ENCODE measurements at places on chromosomes 13 and 19. TPM values are rescaled to one million over a fixed set of nuclear protein-coding genes. Genes with fewer than 3 reads are reported as not detected.

DNA sequence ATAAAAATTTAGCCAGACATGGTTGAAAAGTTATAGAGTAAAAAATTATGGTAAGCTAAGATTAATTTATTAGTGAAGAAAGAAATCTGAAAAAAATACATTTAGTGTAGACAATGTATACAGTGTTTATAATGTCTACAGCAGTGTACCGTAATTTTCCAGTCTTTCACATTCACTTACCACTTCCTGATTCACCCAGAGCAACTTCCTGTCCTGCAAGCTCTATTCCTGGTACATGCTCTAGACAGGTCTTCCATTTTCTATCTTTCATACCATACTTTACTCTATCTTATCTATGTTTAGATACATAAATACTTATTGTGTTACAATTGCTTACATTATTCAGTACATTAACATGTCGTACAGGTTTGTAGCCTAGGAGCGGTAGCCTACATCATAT, 1387.8 kb upstream of the ATXN8OS start:
- no peak for DNase-seq

- DNase-seq, result no peak
Measured at GRCh38 chr19:32924200-32924599, 47.6 kb downstream of the CEP89 start.

DNA sequence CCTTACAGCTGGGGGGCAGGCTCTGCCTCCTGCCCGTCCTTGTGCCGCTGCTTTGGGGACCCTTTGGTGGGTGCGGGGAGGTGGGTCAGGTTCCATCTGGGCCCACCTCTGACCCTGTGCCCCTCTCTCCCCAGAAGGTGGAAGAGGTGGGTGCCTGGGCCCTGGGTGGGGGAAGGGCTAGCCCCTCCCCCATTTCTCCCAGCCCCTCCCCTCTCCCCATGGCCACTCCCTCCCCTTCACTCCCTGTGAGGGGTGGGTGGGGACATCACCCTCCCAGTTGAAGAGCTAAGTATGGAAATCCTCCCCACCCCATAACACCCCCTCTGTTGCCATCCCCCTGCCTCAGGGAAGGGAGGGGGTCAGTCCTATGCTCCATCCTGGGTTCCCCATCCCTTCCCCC, 14.2 kb downstream of the ARHGEF1 start:
- DNase-seq, result no peak

Gene S1PR2
- total RNA-seq, result 65.1 TPM

- DNase-seq, result peak; percentile 71
Measured at GRCh38 chr13:29594303-29594709, 1.2 kb downstream of the SLC7A1 start.

DNA sequence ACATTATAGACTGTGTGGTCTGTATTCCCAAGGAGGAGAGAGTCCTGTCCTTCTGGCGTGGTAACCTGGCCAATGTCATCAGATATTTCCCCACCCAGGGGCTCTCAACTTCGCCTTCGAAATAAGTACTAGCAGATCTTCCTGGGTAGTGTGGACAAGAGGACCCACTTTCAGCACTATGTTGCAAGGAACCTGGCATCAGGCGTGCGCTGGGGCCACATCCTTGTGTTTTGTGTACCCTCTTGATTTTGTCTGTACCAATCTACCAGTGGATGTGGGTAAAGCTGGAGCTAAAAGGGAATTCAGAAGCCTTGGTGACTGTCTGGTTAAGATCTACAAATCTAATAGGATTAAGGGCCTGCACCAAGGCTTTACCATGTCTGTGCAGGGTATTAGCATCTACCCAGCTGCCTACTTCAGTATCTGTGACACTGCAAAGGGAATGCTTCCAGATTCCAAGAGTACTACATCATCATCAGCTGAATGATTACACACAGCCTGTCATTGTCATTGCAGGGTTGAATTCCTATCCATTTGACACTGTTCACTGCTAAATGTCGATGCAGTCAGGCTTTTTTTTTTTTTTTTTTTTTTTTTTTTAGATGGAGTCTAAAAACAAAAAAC, 148.0 kb downstream of the PRR20E start:
- no peak for DNase-seq

GRCh38 chr13:111411151-111411858, 90.9 kb downstream of the TEX29 start:
- DNase-seq, result no peak

- no peak for DNase-seq
Measured at GRCh38 chr13:41639237-41639904, 182.0 kb downstream of the RGCC start.

DNA sequence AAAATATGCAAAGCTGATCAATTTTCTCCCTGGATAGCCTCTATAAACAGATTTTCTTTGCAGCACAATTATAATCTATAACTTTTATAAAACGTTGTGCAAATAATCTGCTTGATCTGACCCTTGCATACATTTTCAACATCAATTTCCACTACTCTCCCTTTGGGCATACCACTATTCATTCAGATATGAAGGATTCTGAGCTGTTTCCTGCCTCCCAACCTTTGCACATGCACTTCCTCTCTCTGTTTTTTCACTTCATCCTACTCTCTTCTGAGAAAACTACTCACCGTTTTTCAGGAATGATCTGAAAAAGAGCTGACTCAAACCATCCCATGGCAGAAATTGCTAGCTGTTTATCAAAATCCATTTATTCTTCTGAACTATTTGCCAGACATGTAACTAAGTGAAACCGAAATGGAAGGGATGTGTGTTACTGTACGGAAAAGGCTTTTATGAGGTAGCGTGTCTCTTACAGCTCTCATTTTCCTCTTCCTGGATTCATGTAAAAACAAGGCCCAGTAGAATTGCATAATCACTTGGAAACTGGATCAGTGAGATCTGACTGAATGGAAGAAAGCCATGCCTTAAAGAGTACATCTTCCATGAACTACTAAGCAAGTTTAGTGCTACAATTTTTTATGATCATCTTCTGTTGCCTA, 1447.3 kb upstream of the MIR17HG start:
- DNase-seq, result no peak

GRCh38 chr19:49119411-49120324, at the start of gene PPFIA3:
Gene PPFIA3 (plus strand): TSS chr19:49119544. CDS start chr19:49127874, 8,330 bp downstream.
- DNase-seq, result no peak

DNA sequence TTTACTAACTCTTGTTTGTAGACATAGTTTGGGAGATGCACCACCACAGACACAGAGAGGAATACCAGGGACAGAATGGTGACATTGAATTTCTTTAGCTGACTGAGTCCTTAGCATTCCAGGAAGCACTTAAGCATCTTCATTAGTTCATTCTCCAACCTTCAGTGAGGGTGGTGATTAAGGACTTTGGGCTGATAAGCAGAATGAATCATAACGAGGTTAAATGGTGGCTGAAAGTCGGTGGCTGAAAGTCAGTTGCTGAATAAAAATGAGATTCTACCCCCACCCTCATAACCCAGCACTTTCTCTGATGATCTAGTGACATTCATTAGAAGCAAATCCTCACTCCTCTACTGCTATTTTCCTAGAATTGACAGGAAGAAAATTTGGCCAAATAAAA, 10.6 kb downstream of the PCDH8 start:
- peak; percentile 12 for DNase-seq

DNA sequence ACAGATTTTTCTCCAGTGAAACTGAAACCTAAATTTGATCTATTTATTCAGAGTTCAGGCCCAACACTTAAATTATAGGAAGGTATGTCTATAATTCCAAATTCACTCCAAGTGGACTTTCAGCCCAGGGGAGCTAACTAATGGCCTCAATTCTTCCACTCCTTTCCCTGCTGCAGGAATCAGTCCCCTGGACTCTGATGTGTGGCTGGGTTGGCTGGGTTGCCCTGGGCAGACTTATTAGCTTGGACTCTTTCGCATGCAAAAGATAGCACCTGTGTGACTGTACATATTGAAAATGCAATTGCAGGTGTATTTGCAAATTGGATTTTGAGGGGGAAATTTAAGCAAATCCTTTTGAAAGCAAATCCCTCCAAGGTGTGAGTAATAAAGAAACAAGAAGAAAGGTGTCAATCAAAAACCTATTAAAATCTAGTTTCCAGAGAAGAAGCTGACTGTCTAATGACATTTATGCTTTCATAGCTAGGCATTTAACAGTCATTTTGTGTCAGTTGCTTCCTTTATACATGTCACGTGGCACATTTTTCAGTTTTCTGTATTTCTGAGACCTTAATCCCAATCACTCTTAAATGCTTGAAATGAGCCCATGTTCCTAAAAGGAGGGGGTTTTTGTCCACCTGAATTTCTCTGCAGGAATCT, 42.7 kb downstream of the KLF5 start:
- DNase-seq, result no peak

Gene NFIX
- 0.18 TPM for total RNA-seq

DNA sequence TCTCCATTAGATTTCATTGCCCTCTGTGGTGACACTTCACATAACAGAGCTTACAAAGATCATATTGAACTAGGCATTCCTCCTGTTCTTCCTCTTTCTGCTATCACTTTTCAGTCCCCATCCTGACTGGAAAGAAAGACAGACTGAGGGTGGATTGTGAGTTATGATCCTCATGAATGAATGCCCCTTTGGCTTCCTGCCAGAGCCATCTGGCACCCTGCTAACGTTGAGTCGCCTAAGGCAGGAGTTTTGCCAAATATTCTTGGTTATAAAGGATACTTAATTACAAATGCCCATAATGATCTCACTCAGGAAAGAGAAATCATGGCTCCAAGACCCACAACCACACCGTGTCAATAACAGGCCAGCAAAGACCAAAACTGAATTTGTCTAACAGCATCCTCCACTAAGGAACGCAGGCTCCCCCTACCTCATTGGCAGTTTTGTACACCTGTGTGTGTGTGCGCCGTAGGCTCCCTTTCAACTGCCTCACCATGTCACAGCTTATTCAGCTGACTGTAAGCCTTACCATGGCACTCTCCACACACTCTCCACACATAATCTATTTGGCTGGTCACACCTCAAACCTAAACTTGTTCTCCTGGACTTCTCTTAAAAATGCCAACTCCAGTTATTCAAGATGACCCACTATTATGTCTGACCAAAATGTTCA, 15.5 kb downstream of the ZNF211 start:
- DNase-seq, result no peak

- no peak for DNase-seq
Measured at GRCh38 chr13:28958018-28958417, 137.9 kb downstream of the MTUS2 start.

DNA sequence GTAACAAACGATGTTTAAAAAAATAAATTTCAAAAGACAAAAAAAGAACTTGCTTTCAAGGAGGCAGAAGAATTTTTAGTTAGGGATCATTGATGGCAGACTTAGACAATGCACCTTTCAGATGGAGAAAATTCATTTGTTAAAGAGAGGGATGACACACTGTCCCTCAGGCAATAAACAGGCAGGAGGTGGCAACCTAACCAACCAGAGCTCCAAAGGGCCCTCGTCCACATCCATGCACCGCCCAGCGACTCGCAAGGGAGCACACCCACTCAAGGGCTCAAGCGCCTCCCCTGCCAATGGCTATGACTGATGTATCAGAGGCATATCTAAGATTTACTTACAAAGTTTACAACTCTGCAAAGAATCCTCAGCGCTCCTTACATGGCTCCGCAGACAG, 81.9 kb downstream of the TUBGCP3 start:
- no peak for DNase-seq

- DNase-seq, result no peak
Measured at GRCh38 chr13:31149604-31150003, 12.1 kb downstream of the HSPH1 start.

DNA sequence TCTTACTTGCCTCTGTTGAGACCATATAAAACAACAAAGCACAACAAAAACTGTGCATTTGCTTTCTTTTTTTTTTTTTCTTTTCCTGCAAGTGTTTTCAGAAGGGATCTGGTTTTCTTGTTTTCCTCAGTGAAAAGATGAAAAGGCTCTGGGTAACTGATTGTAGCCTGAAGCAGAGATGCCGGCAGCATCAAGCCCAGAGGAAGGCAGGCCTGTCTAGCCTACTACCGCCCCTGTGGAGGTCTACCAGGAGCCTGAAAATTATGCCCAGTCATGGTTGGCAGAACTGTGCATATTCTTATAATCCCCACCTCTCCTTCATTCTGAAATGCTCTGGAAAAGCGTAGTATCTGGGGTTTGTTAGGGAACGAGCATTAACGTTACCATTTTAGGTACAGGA, 32.6 kb upstream of the MEDAG start:
- DNase-seq, result no peak

DNA sequence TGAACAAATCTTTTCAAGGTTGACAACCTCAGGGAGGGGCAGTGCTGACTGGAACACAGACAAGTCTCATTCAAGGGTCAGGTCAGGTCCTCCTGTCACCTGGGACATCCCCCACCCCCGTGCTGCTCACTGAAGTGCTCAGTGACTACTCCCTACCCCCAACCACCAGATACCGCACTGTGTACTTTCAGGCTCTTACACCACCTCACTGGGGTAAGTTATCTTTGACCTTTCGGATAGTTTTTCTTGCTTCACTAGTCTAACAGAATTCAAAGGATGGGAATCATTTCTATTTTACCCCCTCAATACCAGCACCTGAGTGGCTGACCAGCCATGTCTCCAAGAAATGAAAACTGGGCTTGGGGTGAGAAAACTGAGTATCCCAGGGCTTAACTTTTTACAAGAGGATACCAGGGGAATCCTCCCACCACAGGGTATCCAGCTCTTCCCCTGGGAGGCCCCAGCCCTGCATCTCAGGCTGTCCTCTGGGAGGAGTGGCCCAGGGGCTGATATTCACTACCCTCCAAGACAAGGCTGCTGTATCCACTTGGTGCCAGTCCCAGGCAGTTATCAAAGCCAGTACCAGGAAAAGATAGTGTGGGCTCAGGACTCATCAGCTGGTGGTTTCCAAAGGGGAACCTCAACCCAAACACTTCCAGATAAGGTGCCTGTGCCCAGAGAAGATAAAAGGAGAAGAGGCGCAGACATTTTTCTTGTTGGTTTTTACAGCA, 2.1 kb downstream of the ZNF563 start:
- no peak for DNase-seq

DNA sequence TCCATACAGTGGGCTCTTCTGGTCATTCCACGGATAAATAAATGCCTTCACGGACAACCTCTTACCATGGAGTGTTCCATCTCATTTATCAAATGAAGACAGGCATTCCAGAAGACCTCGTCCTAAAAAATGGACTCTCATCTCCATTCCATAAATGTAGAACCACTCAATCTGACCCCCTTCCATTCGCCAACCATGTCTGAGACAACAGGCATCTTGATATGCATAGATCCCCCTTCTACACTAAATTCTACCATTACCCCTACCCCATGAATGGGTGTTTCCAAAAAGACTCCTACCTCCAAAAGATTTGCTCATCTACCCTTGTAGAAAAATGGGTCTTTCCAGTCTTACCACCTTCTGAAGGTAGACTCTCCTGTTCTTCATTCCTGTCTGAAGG, 9.0 kb downstream of the RASIP1 start:
- no peak for DNase-seq

- DNase-seq, result no peak
Measured at GRCh38 chr19:43906774-43907173, 28.3 kb downstream of the ZNF45 start.

GRCh38 chr13:67402546-67402945, 172.4 kb upstream of the PCDH9 start:
- DNase-seq, result no peak

Gene CYP2F1
- total RNA-seq, result not detected

Gene LILRA5
- not detected for total RNA-seq

GRCh38 chr13:45328661-45329111, 12.3 kb downstream of the TPT1 start:
- no peak for DNase-seq

Gene CELF5
- total RNA-seq, result not detected

Measured in Karpas-422 (cell line).